Esophagus mucosa (tissue), 1 donor: ENCODE measurements at places on chromosomes 4 and X.

DNA sequence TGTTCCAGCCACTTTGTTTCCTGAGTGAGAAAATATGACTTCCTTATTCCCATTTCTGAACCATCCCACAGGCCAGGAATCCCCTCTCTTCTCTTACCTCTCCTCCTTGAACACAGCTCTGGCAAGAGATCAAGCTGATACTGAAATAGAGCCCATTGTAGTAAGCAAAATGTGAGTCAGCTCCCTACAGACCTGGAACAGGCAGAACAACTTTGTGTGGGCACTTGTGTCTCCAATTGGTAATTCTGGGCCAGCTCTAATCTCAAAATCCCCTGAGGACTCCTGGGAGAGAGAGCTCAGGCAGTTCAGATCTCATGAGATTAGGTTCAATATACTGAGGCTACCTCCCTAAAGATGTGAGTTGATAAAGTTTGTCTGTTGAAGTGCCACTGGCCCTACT lies 213.5 kb downstream of the GUCY2F start:
- ATAC-seq, result peak; percentile 34

- no peak for ATAC-seq
These were observed 19.6 kb downstream of the MGST2 start for GRCh38 chr4:139685180-139685579.

GRCh38 chr4:110735686-110736085 lies 112.8 kb upstream of the PITX2 start:
- no peak for ATAC-seq

GRCh38 chr4:180281724-180282123 lies 1961.5 kb upstream of the TENM3 start:
- no peak for ATAC-seq

DNA sequence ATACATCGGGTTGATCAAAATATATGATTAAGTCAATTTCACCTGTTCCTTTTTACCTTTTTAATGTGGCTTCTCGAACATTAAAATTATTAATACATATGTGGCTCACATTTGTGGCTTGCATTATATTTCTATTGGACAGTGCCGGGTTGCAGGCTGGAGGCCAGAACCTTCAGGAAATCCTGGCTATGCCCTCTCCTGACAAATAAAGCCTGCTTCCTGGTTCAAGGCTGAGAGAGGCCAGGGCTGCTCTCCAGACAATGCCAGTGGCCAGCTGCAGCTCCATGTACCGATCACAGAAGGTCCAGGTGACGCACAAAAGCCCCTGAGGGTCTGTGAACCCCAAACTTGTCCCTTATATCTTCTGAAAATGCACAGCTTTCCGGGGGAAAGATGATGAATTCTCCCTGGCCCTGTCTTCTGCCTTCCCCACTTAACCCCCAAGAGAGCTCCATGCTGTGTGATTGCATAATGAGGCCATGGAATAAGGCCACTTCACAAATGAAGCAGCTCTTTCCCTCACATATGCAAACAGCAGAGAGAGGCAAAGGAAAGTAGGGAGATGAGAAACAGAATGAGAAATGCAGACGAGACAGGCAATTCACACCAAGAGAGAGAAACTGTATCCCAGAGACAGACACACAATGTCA lies 241.2 kb downstream of the BCOR start:
- no peak for ATAC-seq

DNA sequence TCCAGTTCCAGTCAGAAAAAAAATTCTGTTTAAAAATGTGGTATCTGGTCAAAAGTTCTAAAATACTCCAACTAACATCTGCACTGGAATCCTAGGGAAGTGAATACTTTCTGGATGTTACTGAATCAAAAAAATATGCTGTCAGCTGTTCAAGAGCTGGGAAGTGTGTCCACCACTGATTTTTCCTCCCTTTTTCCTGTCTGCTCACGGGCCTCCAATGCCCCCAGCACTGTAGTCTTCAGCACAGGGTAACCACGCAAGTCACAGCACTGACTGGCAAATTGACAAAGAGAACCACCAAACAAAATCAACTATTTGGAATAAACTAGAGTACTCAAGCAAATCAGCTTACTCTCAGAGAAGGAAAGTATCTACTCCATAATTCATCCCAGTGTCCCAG lies 9.9 kb downstream of the VEGFC start:
- ATAC-seq, result no peak

- ATAC-seq, result no peak
These were observed 140.3 kb upstream of the SMAD1 start for GRCh38 chr4:145341381-145341780.

GRCh38 chr4:67996127-67996526 lies 32.8 kb upstream of the TMPRSS11A start:
- peak; percentile 89 for ATAC-seq

DNA sequence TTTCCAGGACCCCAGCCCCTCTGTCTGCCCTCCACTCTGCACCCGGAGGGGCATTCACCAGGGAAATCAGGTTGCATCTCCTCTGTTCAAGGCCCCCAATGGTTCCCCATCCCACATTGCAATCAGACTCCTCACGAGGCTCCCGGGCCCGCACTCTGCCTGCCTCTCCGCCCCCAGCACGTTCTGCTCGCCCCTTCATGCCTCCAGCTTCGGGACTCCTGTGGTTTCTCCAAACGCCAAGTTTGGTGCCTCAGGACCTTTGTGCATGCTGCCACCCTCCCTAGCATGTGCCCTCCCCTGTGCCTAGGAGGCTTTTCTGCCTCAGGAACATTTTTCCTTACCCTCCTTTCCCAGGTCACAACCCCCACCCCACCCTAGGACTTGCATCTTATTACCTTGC lies 183.6 kb upstream of the PSAPL1 start:
- no peak for ATAC-seq

- ATAC-seq, result no peak
These were observed 134.3 kb downstream of the MID1IP1 start for GRCh38 chrX:38935561-38935960.

GRCh38 chr4:173367285-173367684 lies 3.5 kb upstream of the SAP30 start:
- ATAC-seq, result no peak

DNA sequence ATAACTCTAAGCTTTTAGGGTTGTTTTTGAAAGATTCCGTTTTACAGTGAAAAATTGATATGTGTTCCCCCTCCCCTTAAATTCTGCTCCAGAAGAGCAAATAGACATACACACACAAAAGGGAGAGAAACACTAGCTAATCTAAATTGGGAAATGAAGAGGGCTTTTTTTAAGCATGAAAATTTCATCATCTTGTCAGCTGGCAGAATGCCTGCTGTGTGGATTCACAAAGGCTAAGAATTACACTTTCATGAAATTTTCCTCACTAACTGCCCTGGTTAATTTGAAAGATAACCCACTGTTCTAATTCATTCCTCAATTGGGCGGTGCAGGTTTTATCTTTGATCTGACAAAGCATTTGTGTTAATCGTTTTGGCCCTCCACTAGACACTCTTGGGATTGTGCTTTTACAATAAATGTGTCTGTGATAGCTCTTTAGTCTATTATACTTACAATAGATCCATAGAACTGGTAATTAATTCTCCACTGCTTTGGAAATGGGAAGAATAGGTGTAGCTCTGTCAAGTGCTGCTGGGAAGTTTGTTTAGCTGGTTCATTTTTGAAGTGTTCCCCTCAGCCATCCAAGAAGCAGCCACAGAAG lies 152.9 kb downstream of the POLA1 start:
- no peak for ATAC-seq

- no peak for ATAC-seq
These were observed 193.9 kb upstream of the GPC4 start for GRCh38 chrX:133609166-133609565.

DNA sequence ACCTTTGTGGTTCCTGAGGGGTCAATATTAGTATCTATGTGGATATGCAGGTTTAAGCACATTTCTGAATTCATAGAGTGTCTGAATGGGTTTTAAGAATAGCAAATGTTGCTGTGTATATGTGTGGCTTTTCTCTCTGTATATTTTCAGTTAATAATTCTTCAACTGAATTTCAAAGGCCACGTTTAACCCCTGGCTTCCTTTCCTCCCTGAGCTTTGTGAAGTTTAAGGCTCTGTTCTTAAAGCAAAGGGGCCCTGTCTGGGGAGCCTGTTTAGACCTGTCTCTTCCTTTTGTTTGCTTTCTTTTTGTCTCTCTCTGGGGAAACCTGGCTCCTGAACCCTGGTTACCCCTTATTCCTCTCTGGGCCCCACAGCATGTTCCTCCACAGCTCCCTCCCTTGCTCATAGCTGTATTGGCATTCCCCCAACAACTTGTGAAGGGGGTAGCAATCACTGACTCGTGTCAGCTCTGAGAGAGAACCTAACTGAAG lies 139.1 kb downstream of the COL4A6 start:
- peak; percentile 35 for ATAC-seq

- peak; percentile 98 for ATAC-seq
These were observed 147.2 kb upstream of the BANK1 start for GRCh38 chr4:101643186-101643837.

DNA sequence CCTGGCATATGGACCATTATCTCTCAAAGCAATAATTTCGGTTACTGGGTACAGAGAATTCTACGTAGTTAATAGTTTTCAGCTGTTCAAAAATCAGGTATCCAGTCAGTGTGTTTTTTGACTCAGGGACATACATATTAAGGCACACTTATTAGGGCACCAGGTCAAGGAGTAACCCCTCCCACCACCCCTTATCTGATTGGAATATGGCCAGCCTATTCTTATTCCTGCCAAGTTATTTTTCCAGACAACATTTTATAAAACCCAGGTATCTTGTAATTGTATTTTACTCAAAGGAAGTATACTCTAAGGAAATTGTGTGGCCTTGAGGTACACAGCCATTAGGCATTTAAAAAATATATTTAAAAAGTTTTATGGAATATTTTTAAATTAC lies 4.3 kb downstream of the ZFX start:
- ATAC-seq, result no peak

GRCh38 chr4:146338512-146338911 lies 124.2 kb downstream of the REELD1 start:
- no peak for ATAC-seq

- peak; percentile 22 for ATAC-seq
These were observed at the start of gene KIT for GRCh38 chr4:54657551-54658251. TSS of gene KIT (plus strand) at chr4:54657957. CDS start at chr4:54658015, 58 bp downstream.

- no peak for ATAC-seq
These were observed 107.7 kb downstream of the PPP3CA start for GRCh38 chr4:101239665-101240064.

- no peak for ATAC-seq
These were observed 77.9 kb downstream of the ELOVL6 start for GRCh38 chr4:110120506-110120905.

GRCh38 chrX:132559101-132559500 lies 70.3 kb upstream of the MBNL3 start:
- no peak for ATAC-seq

GRCh38 chr4:108337923-108338322 lies 169.2 kb upstream of the LEF1 start:
- no peak for ATAC-seq

DNA sequence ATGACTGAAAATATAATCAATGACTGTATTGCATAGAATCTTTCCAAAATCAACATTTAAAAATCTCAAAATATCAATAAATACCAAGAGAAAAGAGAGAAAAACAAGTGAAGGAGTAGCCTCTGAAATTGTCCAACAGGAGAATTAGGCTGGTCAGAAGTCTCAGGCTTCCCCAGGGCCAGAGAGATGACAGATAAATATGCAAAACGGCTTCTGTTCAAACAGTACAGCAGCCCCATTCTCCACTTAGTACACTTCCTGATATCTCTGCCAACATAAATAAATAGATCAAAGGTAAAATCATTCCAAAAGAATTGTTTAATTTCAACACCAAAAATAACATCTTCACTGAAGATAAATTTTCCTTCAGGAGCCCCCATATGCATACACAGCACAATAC lies 204.7 kb upstream of the GABRA2 start:
- ATAC-seq, result no peak

DNA sequence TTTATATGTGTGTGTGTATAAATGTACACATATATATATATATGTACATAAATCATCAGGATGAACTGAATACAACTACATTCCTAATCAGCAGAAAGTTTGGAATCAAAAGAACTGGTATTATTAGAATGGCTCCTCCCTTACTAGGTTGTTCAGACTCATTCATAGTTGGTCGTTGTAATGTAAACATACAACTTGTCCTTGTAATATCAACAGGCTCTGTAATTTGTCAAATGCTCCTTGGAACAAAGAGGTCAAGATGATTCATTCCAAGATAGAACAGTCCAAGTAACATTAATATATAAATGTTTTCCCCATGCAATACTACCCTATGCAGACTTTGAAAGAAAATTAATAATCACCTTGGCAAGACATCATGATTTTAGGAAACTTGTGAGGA lies 351.4 kb upstream of the SMIM31 start:
- ATAC-seq, result no peak

DNA sequence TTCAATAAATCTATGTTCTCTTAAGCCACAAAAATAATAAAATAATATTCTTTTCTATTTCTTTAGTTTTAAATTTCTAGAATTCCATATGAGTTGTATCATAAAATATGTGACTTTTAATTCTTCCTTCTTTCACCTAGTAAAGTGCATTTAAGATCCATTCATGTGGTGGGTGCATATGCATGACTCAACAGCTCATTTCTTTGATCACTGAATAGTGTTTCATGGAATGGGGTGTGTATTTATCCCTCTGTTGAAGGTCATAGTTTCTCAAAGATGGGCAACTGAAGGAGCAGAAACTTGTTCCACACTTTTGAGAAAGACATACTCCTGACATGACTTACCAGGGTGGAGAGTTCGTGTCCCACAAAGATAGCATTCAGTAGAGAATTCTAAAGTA lies 1230.3 kb upstream of the AGA start:
- ATAC-seq, result no peak

GRCh38 chrX:118756101-118756500 lies 28.7 kb downstream of the IL13RA1 start:
- ATAC-seq, result no peak

DNA sequence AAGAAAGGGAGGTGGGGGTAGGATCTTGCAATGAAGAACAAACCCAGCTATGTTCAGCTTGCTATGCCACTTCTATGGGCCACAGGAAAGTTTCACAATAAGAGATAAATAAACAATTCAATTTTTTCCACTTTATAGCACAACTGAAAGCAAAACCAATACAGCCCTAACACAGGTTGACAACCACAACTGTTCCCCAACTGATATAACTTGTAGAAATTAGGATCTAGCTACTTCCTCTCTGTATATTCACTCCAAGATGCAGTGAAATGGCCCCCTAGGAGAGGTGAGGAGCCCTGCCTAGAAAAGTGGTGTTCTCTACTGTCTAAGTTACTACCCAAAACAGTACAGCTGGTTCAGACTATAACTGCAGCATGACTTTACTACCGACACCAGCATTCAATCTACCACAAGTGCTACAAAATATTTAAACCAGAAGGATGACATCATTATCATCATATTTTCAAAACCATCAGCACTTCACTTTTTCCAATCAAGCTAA lies 77.0 kb downstream of the FBXW7 start:
- ATAC-seq, result no peak

- no peak for ATAC-seq
These were observed 189.1 kb downstream of the GPC3 start for GRCh38 chrX:133796282-133796681.

DNA sequence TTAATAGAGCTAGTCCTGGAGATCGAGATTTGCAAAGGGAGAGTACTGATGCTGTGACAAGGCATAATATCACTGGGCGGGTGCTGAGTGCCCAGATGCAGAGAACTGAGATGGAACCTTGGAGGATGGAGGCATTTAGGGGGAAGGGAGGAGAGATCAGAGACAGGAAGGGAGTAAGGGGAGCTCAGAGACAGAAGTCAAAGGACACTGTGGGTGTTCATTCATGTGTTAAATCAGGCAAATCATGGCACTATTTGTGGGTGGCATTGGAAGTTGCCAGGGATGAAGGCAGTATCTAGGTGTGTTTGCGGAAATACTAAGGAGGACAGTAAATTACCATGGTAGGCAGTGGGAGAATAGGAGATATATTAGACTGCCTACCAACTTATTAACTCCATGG lies 135.0 kb downstream of the RBM46 start:
- ATAC-seq, result no peak

- ATAC-seq, result no peak
These were observed 6.9 kb upstream of the TRPC3 start for GRCh38 chr4:121958777-121959176.
